Activated T-cell treated with anti-CD3 and anti-CD28 coated beads, Interleukin-2, amount 50 U/mL, for 72 hours (primary cell): ENCODE measurements at places on chromosomes 1 and 21. TPM values are rescaled to one million over a fixed set of nuclear protein-coding genes. Genes with fewer than 3 reads are reported as not detected.

The GJA8 gene
- total RNA-seq = not detected

DNA sequence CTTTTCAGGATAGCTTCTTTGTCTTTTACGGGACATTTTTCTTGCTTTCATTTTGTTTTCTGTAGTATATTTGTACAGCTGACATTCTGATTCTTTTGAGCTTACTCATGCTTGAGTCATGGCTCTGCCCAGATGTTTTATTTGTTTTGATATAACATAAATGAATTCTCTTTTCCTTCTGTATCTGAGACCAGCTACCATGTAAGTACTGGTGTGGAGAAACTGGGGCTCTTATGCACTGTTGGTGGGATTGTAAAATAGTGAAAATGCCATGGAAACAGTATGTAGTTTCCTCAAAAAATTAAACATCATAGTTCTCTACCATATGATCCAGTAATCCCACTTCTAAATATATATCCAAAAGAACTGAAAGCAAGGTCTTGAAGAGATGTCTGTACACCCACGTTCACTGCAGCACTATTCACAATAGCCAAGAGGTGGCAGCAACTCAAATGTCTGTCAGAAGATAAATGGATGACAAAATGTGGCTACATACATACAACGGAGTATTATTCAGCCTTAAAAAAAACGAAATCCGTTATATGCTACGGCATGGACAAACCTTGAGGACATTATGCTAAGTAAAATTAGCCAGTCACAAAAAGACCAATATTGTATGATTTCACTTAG is 61.4 kb downstream of the EIF2B3 start:
- DNase-seq = no peak

The FPGT gene
- 8.7 TPM for total RNA-seq

The HAPLN2 gene
- total RNA-seq = 0.22 TPM

The PADI3 gene
- total RNA-seq = not detected

- DNase-seq = no peak
These were observed 19.9 kb downstream of the DSTYK start for GRCh38 chr1:205191622-205192021.

The NCDN gene
- 24.7 TPM for total RNA-seq

- DNase-seq = no peak
These were observed 55.3 kb upstream of the WASF2 start for GRCh38 chr1:27545271-27545670.

DNA sequence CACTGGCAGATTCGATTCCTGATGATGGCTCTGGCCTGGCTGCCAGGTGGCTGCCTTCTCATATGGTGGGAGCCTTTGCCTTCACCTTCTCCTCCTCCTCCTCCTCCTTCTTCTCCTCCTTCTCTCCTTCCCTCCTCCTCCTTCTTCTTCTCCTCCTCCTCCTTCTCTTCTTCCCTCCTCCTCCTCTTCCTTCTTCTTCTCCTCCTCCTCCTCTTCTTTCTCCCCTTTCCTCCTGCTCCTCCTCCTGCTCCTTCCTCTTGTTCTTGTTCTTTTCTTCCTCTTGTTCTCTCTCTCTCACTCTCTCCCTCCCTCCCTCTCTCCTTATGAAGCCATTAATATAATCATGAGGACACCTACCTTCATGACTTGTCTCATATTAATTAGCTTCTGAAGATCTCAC is 278.7 kb downstream of the CAMTA1 start:
- no peak for DNase-seq
